ENCODE measurements at places on chromosomes 16 and 17.

DNA sequence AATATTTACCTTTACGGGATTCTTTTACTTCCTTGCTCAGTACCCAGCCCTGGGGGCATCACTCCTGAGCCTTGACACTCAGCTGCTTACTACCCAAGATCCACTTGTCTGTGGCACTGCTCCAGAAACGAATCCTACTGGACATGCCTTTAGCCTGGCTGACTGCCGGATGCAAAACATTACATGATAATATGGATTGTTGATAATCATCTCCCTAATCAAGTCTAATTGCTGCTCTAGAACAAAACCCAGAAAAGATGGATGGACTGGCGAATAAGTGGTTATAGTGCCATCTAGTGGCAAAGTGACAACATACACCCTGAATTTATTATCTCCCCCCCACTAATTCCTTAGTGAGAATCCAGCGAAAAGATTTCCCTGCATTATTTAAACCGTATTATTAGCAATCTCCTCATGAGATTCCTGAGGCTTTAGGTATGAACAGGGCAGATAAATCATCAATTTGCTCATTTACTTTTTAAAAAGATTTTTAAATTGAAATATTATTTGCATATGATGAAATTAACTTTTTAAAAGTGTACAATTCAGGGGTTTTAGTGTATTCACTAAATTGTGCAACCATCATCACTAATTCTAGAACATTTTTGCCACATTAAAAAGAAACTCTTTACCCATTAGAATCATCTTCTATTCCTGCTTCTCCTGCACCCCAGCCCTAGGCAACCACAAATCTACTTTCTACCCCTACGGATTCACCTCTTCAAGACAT, 61.6 kb downstream of the RGS9 start:
- peak; percentile 71 for DNase-seq

DNA sequence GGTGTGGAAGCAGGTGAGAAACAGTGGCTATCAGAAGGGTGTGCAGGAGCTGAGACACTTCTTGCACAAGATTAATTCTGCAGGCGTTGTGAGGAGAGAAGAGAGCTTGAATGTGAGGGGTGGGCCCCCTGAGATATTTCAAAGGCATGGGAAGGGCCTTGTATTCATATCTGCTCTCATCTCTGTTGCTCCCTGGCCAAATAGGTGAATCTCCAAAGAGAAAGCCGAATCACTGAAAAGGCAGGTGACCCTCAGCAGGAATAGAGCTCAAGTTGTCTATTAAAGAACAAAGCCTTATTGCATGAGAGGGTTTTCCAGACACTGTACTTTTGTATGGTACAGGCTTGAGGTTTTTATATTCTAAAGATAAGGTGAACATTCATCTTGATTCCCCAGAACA, 373.1 kb downstream of the TMEM114 start:
- DNase-seq = no peak

DNA sequence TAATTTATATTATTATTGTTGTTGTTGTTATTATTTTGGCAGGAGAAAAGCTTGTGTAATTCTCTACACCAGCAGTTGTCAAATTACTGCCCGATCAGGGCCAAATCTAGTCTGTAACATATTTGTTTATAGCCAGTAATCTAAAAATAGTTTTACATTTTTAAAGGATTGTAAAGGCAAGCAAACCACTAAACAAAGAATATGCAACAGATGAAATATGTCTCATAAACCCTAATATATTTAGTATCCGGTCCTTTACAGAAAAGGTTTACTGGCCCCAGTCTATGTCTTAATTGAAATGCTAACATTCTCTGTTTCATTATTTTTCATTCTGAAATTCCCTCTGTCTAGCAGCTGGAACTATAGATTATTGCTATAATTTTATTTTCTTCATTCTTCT, 709.5 kb downstream of the KCNJ2 start:
- DNase-seq = no peak

GRCh38 chr16:89187032-89187769, 13.1 kb downstream of the SLC22A31 start:
- no peak for DNase-seq

- no peak for DNase-seq
Observed at GRCh38 chr16:80824623-80825364, 20.4 kb upstream of the CDYL2 start.
